ENCODE measurements at places on chromosomes 12 and 14. TPM values are rescaled to one million over a fixed set of nuclear protein-coding genes. Genes with fewer than 3 reads are reported as not detected.

Gene DHRS2
- total RNA-seq = 3.1 TPM

Gene FBXL14
- 18.8 TPM for total RNA-seq

Gene STAB2
- not detected for total RNA-seq

Gene GPR68
- 4.9 TPM for total RNA-seq

Gene TAS2R31
- total RNA-seq = 3.5 TPM

Gene KCNC2
- total RNA-seq = not detected

Gene ERGIC2
- total RNA-seq = 95.6 TPM

Gene ARID2
- 36.4 TPM for total RNA-seq

Gene KRT6C
- not detected for total RNA-seq

Gene AMHR2
- total RNA-seq = 0.09 TPM

Gene KRT73
- 0.09 TPM for total RNA-seq

Gene MRPL51
- total RNA-seq = 277 TPM

Gene PSME2
- total RNA-seq = 584 TPM

Gene ADCK1
- total RNA-seq = 4.9 TPM

Gene FOXG1
- not detected for total RNA-seq

Gene EIF2S3B
- 0.62 TPM for total RNA-seq
